Stimulated activated CD8-positive, alpha-beta memory T cell treated with anti-CD3 and anti-CD28 coated beads, Interleukin-15, amount 100 ng/mL, for 24 hours (primary cell): ENCODE measurements at places on chromosomes 7 and 10.

GRCh38 chr10:125547010-125547650 lies 135.8 kb downstream of the TEX36 start:
- no peak for DNase-seq

DNA sequence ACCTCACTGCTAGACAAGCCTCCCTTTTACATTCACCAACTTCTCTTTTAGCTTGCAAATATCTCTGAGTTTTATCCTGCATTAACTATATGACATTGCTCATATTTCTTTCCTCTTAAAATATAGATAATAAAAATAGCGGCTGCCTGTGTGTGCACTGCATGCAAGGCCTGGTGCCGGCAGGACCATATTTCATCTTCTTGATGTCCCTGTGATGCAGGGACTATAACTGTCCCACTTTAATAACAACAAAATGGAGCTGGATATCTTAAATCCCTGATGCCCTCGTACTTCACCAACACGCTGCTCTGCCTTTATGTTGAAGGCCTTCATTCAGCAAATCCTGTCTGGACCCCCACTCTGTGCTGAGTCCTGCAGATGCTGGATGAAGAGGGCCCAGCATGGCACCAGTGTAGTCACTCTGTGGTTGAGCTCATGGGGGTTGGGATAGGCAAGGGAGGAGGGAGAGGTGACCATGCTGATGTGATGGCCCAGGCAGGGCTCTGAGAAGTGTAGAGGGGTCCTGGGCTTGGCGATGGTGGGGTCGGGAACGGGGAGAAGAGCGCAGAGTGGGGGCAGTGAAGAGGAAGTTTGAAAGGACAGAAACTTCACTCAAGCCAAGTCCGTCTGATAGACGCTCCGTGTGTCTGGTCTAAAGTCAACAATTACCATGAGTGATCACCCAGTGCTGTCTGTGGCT lies 40.4 kb downstream of the C10orf90 start:
- no peak for DNase-seq

- DNase-seq = peak; percentile 54
Measured at GRCh38 chr7:33895025-33895804, 10.1 kb upstream of the BMPER start.

DNA sequence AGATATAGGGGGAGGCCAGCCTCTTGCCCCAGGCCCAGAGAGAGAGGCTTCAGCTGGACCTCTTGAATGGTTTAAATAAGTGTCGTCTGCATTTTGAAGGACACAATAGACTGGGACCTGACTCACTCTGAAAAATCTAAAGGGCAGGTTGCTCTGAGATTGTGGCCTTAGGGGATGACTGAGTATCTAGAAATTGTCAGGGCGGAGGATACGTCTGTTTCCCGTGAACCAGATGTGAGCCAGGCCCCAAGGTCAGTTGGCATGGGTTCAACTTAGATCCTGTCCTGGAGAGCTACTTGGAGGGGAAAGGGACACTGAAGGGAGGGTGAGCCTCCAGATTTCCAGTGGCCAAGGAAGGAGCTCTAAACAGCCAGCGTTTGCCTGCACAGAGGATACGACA lies 110.2 kb downstream of the CHN2 start:
- no peak for DNase-seq

GRCh38 chr7:151361193-151361959 lies 19.8 kb downstream of the NUB1 start:
- DNase-seq = no peak

- DNase-seq = no peak
Measured at GRCh38 chr10:128173386-128173785, 47.2 kb upstream of the MKI67 start.

GRCh38 chr7:23600236-23600635 lies 3.1 kb downstream of the CCDC126 start:
- no peak for DNase-seq

DNA sequence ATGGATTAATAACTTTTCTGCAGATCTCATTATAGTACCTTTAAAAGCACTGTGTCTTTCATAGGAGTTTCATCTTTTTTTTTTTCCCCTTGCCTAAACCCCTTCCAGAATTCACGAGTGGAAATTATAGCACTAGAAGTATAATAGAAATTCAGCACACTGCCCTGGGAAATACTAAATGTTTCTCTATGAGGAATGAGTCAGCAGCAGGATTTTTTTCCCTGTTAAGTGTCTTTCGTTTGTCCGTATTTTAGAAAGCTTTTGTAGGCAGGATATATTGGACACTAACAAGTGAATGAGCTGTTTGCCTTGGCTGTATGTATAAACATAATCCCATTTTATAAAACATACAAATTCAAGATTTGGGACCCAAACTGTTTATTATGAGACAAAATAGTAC lies 105.8 kb downstream of the EXOC4 start:
- no peak for DNase-seq

DNA sequence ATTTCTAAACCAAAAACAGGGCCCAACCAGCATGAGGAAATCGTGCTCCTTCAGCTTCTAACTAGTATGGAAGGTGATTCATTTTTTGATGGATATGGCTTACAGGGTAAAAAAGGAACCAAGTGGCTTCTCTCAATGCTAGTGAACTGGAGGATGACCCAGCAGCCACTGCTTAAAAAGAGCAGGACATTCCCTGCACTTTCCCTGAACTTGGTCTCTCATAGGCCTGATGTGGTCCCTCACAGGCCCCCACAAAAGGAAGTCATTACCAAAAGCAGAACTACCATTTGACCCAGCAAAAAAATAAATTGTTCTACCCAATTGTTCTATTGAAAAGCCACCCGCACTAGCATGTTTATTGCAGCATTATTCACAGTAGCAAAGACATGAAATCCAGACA lies 188.8 kb downstream of the CALN1 start:
- DNase-seq = no peak

DNA sequence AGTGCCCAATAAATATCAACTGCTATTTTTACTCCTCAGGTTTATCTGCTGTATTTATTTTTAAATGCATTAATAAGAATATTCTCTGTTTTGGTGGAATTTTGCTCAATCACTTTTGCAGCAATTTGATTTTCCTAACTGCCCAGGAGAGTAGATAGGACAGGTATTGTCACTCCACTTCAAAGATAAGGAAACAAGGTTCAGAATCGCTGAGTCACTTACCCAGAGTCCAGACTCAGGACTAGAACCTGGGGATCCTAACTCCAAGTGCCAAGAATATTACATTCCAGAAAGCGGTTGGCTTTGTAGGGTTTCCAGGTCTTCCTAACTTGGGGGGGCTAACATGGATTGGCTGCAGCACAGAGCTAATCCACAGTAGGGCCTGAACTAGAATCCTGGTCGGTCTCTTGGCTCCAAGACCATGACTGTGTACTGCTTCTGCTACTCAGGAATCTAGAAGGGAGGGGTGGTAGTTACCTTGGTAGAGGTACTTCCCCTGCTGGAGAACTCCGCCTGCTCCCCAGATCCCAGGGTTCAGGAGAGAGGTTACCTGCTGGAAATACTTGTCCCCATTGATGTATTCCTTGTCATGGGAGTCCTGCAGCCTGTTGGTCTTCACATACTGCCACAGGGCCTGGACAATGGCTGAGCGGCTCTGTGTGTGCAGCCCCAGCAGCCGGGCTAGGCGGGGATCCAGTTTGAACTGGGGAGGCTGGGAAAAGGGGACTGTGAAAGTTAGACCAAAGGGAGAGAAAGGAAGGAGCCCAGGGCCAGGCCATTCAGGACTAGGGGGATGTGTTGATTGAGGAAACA lies 7.3 kb downstream of the SMARCD3 start:
- no peak for DNase-seq

GRCh38 chr10:31509989-31510388 lies 191.0 kb downstream of the ZEB1 start:
- DNase-seq = no peak

DNA sequence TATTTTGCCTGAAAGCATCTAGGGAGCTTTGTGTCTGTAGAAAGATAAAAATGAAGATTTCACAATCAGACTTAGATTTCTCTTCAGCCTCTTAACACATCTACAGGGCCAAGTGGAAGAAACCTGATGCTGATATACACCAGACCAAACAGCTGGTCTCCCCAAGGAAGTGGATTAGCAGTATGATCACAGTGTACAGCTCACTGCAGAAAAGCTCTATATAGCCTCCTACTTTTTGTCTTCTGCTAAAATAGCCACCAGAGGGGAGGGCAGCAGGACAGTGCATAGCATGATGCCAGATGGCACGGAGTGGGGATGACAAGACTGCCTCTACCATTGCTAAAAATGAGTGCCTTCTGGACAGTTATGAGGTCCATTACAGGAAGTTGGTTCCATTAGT lies 16.0 kb downstream of the FAM13C start:
- DNase-seq = no peak

GRCh38 chr10:69828144-69828870 lies 26.6 kb downstream of the COL13A1 start:
- no peak for DNase-seq

DNA sequence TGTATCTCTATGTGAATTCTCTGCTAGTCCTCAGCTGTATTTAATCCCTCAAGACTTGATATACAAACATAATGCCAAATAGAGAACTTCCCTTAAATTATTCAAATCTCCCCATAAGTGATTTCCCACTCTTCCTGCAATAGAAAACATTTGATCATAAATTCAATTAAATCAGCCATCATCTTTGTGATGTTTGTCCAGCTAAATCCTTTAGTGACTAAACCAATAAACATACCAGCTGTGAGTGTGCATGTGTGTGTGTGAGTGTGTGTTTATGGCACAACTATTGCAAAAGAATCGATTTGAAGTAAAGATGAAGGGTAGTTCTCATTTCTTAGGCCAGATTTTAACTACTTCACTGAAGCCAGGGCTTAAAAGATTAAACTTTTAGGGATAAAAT lies 175.5 kb upstream of the FZD1 start:
- DNase-seq = no peak

DNA sequence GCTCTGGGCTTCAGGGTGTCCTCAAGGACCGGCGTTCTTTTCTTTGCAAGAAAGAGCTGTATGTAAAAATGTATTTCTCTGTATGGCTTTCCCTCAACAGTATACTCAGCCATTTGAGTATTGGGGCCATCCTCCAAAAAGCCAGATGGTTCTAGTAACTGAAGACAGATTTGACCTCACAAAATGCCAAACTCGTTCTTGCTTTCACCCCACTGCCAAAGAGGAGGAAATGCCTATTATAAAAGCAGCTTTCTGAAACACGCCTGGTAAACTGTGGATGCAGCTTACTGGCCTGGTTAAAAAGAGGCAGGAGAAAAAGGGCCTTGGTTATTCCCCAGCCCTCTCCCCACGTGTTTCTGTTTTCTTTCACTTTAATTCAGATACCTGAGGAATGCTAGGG lies 7.7 kb upstream of the HTR5A start:
- DNase-seq = no peak

- no peak for DNase-seq
Measured at GRCh38 chr7:151833691-151834090, 43.2 kb downstream of the PRKAG2 start.

DNA sequence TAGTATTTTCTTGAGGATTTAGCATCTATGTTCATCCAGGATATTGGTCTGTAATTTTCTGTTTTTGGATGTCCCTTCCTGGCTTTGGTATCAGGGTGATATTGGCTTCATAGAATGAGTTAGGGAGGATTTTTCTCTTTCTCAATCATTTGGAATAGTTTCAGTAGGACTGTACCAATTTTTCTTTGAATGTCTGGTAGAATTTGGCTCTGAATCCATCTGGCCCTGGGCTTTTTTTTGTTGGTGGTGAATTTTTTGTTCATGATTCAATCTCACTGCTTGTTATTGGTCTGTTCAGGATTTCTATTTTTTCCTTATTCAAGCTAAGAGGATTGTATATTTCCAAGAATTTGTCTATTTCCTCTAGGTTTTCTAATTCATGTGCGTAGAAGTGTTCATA lies 192.7 kb downstream of the KIF20B start:
- no peak for DNase-seq

- no peak for DNase-seq
Measured at GRCh38 chr10:21650353-21650752, 116.3 kb downstream of the MLLT10 start.

- no peak for DNase-seq
Measured at GRCh38 chr7:75640201-75640600, 98.5 kb downstream of the HIP1 start.

DNA sequence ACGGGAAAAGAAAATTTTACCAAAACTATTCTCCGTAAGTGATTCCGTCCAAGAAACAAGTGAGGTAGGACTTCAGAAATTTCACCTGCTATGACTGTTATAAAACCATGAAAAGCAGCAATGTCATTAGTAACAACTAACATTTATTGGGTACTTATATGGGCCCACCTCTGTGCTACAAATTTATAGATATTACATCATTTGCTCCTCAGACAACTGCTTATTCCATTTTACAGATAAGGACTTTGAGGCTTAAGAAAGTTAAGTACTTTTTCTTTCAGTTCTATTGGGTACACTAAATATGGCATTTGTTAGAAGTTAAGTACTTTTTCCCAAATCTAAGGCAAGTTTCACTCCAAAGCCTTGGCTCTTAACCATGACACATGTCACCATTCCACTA lies 36.3 kb downstream of the HACD1 start:
- no peak for DNase-seq

DNA sequence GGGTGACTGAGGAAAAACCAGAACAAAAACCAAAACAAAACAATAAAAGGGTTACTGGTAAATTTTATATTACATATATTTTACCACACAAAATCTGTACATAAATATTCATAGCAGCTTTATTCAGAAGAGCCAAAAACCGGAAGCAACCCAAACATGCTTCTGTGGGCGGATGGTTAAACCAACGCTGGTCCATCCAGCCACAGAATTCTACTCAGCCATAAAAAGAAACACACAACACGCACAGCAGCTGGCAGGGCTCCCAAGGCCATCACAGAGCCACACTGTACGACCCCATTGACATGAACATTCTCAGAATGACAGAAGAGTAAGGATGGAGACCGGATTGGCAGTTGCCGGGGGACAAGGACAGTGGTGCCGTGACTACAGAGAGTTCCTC lies 83.6 kb downstream of the PROSER2 start:
- DNase-seq = no peak

GRCh38 chr7:128879939-128880746 lies 17.5 kb downstream of the ATP6V1F start:
- DNase-seq = no peak

GRCh38 chr10:16699435-16700057 lies 117.7 kb downstream of the RSU1 start:
- no peak for DNase-seq

- no peak for DNase-seq
Measured at GRCh38 chr7:49580000-49580399, 193.4 kb upstream of the VWC2 start.

DNA sequence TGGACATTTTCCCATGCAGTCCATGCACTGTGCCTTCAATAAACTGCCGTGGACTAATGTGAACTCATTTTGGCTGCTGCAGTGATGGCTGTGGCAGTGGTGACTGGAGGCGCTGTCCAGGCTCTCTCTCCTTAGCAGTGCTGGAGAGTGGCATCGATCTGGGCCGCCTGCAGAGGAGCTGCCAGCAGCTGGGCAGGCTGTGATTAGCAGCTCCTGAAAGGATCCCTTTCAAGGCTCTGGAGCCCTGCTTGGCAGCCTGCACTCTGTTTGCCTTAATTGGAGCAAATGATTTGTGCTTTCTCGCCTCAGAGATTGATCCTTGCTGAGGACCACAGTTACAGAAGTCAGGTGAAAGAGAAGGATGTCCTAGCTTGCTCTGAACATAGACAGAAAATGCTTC lies 130.1 kb upstream of the VWC2 start:
- no peak for DNase-seq

- DNase-seq = no peak
Measured at GRCh38 chr7:156764016-156764669, 123.6 kb downstream of the RNF32 start.
